ENCODE measurements at places on chromosomes 12 and 14. TPM values are rescaled to one million over a fixed set of nuclear protein-coding genes. Genes with fewer than 3 reads are reported as not detected.

FAM186B gene
- 2.8 TPM for total RNA-seq

CCDC38 gene
- total RNA-seq = 1.5 TPM

CLEC1B gene
- not detected for total RNA-seq

NKX2-8 gene
- not detected for total RNA-seq

CPNE6 gene
- total RNA-seq = not detected

PTCSC3 gene
- total RNA-seq = not detected

TPH2 gene
- total RNA-seq = not detected

GALNT16 gene
- total RNA-seq = 0.30 TPM

TBX3 gene
- total RNA-seq = not detected

RAD9B gene
- 3.0 TPM for total RNA-seq

MYO1A gene
- 0.19 TPM for total RNA-seq
